ENCODE measurements at places on chromosomes 6 and 20.
A peak's percentile ranks its signal among the peaks of the same experiment; 100 is the strongest.

- DNase-seq: peak; percentile 53
Measured at GRCh38 chr20:48879612-48880245, 41.8 kb upstream of the ARFGEF2 start.

GRCh38 chr6:44431118-44431725 lies 43.7 kb downstream of the CDC5L start:
- DNase-seq: peak; percentile 86

DNA sequence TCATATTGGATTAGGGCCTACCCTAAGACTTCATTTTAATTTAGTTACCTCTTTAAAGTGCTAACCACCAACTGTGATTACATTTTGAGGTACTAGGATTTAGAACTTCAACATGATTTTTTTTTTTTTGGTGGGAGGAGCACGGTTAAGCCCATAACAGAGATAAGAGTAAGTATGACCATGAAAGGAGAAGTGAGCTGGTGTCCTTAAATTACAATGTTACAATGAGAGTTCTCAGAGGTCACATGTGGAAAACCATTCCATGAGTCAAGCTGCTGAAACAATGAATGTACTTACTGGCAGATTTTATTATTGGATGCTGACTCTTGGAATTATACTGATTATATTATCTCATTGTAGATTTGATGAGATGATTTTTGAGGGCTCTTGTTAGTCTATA lies 779.3 kb upstream of the CITED2 start:
- DNase-seq: peak; percentile 50

DNA sequence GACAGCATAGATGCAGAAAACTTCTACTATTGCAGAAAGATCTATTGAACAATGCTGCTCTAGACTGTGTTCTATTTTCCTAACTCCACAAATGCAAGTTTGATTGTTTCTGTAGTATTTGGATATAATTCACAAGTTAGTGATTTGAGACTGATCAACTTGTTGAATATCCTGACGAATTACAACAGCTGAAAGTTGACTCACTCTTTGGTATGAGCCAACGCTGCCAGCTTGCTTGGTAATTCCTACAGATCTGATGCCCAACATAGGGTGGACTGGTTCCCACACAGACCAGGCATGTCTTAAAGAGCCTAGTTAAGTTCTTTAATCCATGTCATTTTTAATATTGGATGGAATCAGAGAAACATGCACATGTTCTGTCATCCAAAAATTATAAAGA lies 231.0 kb upstream of the RAB32 start:
- DNase-seq: peak; percentile 12

DNA sequence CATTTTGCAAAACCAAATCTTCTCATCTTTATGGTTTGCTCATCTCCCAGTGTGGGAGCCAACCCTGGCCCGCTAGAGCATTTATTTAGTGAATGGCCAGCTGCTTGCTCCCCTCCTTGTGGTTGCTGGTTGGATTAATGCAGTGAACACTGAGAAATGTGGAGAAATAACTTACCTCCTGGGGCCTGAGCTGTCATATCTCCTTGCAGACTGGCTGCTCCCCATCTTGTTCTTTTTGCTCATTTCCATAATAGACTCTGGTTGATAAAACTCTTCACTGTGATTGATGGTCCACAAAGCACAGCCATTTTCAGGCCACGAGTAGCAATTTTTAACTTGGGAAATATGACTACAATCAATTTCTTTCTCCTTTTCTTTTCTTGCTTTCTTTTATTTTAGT lies 1078.5 kb upstream of the FLRT3 start:
- no peak for DNase-seq

DNA sequence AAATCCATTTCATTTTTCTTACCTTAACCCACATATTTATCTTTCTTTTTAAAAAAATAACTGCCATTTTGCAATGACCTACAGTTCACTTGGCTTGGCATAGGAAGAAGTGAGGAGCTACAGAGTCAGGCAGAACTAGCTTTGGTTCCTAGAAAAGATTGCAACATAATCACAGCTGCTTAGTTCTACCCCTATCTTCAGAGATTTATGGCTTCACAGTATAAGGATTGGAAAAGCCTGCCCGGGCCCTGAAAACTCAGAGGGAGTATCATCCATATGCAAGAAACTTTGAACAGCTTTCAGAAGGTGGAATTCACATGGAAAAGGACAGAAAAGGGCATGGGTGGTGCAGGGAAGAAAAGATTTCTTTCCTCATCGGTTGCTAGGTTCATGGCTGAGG lies 774.3 kb upstream of the CHD6 start:
- no peak for DNase-seq

DNA sequence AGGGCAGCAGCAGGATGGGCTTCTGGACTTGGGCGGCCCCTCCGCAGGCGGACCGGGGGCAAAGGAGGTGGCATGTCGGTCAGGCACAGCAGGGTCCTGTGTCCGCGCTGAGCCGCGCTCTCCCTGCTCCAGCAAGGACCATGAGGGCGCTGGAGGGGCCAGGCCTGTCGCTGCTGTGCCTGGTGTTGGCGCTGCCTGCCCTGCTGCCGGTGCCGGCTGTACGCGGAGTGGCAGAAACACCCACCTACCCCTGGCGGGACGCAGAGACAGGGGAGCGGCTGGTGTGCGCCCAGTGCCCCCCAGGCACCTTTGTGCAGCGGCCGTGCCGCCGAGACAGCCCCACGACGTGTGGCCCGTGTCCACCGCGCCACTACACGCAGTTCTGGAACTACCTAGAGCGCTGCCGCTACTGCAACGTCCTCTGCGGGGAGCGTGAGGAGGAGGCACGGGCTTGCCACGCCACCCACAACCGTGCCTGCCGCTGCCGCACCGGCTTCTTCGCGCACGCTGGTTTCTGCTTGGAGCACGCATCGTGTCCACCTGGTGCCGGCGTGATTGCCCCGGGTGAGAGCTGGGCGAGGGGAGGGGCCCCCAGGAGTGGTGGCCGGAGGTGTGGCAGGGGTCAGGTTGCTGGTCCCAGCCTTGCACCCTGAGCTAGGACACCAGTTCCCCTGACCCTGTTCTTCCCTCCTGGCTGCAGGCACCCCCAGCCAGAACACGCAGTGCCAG lies at the start of gene TNFRSF6B:
Gene TNFRSF6B, plus strand, starts transcription at position 25 of the 729 bp plus-strand sequence. Its CDS starts 116 bp downstream, at position 141.
- no peak for DNase-seq

DNA sequence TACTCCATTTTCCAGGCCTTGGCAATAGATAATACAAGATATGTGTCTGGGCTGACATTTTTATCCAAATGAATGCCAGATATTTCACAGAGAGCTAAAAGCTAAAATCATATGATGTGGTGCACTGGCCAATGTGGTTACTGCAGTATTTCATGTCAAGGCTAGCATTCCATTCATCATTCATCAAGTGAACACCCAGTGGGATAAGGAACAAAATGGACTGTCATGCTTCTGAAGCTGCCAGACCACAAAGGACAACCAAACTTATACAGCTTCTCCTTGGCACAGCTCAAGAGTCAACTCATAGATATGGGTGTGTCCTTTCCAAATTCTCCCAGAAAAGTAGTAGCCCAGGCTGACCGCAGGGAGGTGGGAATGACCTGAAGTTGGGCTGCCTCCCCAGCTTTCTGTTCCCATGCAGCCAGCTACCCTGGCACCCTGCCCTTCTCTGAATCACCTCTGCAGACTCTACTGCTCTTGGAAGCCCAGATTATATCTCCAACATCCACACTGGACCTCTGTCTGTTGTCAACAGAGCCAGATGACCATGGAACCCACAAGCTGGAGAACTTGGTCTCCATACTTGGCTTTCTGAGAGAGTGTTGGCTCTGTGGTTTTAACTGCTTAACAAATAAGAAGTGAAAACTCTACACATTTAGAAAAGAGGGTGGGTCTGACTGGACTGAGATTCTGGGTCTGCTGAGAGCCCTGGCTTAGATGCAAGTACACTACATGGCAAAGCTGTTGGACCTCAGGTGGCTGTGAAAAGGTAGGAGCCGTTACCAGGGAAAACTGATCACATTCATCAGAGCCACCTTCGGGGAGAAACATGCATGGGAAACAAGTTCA lies 122.8 kb downstream of the ALDH8A1 start:
- DNase-seq: peak; percentile 95

GRCh38 chr6:64988148-64988547 lies 718.9 kb downstream of the EYS start:
- no peak for DNase-seq

DNA sequence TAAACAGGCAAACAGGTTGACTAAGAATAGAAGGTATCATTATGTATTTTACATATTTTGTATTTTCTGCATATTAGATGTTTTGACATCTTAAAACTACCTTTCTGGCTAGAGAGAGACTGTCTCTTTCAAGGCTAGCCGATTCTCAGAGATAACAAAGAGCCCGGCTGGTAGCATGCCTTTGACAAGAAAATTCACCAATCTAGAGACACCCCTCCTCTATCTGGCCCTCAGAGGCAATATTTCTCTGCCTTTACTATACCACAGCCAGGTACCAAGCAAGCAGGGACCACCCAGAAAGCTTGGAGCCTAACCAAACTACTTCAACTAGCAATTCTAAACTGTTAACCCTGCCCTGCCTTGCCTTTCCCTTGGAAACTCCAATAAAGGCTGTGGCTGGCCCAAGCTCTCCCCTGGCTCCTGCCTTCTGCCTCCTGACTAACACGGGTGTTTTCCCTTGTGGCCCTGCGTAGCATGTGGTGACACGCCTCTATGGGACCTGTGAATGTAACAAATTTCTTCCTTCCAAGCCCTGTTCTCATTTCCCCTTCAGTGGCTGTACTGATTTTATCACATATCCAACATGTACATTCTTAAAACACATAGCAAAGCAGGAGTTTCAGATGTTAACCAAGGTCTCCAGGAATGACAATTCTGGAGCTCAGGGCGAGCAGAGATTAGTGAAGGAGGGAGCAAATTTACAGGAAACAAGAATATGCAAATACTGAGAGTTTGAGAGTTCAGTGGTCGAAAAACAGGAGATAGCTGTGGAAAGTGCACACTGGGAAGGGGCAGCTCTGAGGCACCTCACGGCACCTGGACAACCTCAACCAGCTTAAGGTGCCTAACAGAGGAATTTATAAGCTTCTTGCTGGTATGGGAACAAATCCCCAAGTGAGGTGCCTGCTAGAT lies 120.8 kb downstream of the BACH2 start:
- DNase-seq: no peak

- no peak for DNase-seq
Measured at GRCh38 chr6:72560721-72561593, 60.9 kb upstream of the KCNQ5 start.

- peak; percentile 85 for DNase-seq
Measured at GRCh38 chr6:143677891-143678791, at the start of gene PHACTR2. Gene PHACTR2, plus strand, starts transcription at chr6:143677965. Its CDS starts 199 bp downstream, at chr6:143678164.

GRCh38 chr6:166296035-166296883 lies 11.9 kb downstream of the PRR18 start:
- no peak for DNase-seq

GRCh38 chr6:158253248-158253647 lies 59.0 kb upstream of the TULP4 start:
- no peak for DNase-seq

- DNase-seq: peak; percentile 3
Measured at GRCh38 chr6:166106076-166106686, 61.5 kb downstream of the TBXT start.

DNA sequence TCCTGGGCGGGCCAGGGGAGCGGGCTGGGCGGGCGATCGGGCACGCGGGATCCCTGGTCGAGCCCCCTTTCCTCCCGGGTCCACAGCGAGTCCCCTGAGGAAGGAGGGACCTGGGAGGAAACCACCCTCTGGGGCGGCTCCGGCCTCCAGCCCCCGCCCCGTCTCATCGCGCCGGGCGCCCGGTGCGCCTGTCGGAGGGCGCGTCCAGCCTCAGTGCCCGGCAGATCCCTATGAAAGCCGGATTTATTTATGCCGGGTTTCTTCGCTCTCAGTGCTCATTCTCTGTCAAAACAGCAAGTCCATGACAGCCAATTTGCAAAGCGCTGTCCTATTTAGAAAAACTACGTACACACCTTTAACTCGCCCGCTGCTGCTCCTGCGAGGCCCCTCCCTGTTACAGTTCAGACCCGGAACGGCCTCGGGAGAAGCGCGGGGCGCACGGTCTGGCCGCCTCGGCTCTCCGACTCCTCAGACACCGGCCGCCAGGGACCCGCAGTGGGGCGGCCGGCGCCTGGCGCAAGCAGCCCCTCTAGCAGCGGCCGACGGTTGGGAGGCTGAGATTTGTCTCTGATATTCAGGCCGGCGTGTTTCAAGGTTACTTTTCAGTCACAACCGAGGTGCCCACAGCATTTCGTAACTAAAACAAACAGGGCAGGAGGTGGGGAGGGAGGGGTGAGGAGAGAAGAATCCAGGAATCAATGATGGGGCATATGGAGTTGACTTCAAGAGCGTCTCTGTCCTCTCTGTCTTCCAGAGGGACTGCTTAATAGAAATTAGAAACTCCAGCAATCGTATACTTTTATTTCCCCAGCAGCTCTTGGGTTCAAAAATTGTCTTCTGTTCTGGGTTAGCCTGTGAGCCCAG lies 782 bp upstream of the FOXA2 start:
- no peak for DNase-seq

DNA sequence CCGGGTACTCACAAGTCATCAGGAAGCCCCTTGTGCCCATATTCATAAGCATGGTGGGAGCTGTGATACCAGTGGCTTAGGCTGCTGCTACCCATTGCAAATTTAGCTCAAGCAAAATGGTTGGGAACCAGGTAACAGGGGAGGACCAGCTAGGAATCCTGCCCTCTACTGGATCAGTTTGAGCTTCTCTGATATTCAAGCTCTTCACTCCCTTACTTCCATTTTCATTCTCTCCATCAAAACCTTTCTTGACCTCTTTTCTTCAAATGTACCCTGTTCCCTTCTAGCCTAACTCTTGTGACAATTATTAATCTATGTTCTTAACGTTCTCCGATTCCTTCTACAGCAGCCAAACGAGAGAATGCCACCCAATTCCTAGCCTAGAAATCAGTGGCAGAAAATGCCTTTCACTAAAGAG lies 9.7 kb downstream of the NOL7 start:
- peak; percentile 59 for DNase-seq

- DNase-seq: peak; percentile 76
Measured at GRCh38 chr6:108113557-108114519, 39.3 kb upstream of the OSTM1 start.

- no peak for DNase-seq
Measured at GRCh38 chr6:30073489-30074235, 1.9 kb downstream of the RNF39 start.

Measured in foreskin fibroblast (primary cell).